ENCODE measurements at places on chromosomes 2 and 18. TPM values are rescaled to one million over a fixed set of nuclear protein-coding genes. Genes with fewer than 3 reads are reported as not detected.
A peak's percentile ranks its signal among the peaks of the same experiment; 100 is the strongest.

GRCh38 chr2:135931776-135932443 is 53.5 kb downstream of the DARS1 start:
- no peak overlapping the region for H3K27ac ChIP-seq
- H3K4me3 ChIP-seq, result no peak overlapping the region
- no peak for DNase-seq
- H3K4me1 ChIP-seq, result no peaks in the 10 kb centered on the region
- peaks cover 49% of the 10 kb centered on the region for H3K36me3 ChIP-seq
- no peaks in the 10 kb centered on the region for H3K27me3 ChIP-seq

DNA sequence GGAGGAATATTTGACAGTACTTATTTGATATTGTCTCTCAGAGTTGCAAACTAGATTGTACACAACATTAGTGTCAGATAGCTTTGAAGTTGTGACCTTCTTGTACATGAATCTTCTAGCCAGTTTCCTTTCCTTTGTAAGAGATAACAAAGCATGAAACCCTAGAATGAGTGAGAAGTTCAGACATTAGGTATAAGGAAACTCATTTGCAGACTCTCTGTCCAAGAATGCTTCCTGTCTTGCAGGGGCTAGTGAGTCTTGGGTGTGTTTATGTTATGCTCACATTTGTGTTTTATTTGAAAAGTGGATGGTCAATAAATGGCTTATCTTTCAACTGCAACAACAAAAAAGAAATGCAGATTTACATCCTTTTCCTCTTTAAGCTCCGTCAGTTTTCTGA is 1.4 kb downstream of the BOD1L2 start:
- no peak overlapping the region for H3K4me3 ChIP-seq
- no peaks in the 10 kb centered on the region for H3K27me3 ChIP-seq
- peaks cover 8% of the 10 kb centered on the region for H3K4me1 ChIP-seq
- no peak for DNase-seq
- H3K36me3 ChIP-seq, result no peaks in the 10 kb centered on the region
- no peak overlapping the region for H3K27ac ChIP-seq

GRCh38 chr2:128970332-128971116 is 651.9 kb upstream of the HS6ST1 start:
- H3K27me3 ChIP-seq, result no peaks in the 10 kb centered on the region
- no peak for DNase-seq
- no peaks in the 10 kb centered on the region for H3K36me3 ChIP-seq

DNA sequence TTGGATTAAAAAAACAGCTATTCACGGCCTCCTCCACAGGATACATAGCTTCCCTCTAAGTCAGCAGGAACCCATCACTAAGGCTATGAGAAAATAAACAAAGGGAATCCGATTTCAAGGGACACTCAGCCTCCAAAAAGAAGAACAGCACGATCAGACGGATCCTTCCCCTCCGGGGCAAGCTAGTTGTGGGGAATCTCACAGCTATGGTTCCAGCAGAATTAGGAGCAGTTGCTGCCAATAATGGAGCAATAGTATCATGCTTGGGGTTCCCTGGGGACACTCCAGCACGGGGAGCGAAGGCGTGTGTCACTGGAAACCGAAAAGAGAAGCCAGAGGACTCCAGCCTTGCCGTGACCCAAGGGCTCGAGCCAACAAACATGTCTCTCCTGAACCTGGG is 163.1 kb downstream of the TTC32 start:
- no peak for DNase-seq
- no peak overlapping the region for H3K4me3 ChIP-seq
- H3K27ac ChIP-seq, result no peak overlapping the region
- no peaks in the 10 kb centered on the region for H3K4me1 ChIP-seq
- H3K27me3 ChIP-seq, result no peaks in the 10 kb centered on the region
- H3K36me3 ChIP-seq, result no peaks in the 10 kb centered on the region

GRCh38 chr18:22814329-22814703 is 118.8 kb upstream of the RBBP8 start:
- H3K4me1 ChIP-seq, result no peaks in the 10 kb centered on the region
- DNase-seq, result no peak
- no peaks in the 10 kb centered on the region for H3K36me3 ChIP-seq
- H3K27me3 ChIP-seq, result no peaks in the 10 kb centered on the region

DNA sequence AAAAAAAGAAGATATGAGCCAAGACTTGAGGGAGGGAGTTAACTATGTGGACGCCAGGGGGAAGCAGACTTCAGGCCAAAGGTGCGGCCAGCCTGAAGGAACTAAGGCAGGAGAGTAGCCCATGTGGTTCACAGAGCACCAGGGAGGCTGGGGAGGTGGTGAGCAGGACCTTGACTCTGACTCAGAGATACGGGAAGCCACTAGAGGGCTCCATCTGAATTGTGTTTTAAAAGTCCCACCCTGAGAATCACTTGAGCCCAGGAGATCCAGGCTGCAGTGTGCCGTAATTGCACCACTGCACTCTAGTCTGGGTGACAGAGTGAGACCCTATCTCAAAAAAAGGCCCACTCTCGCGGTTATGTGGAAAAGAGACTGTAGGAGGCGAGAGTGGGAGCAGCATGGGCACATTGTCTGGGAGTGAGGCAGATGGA is 12.3 kb downstream of the CEP192 start:
- peaks cover 74% of the 10 kb centered on the region for H3K36me3 ChIP-seq
- DNase-seq, result peak; percentile 95
- H3K27ac ChIP-seq, result no peak overlapping the region

DNA sequence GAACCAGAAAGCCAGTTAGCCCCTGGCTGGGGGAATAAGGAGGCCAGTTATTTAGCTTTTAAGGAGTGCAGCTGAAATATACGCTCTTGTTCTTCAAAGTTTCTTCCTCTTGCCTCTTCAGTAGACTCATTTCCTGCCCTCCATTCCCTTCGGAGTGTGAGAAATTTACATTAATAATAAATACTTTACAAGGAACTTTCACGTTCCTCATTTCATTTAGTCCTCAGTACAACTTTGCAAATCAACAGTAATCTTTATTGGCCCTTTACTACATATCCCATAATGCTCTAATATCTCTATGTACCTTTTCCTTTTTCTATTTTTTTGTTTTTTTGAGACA is 15.6 kb downstream of the PLCD4 start:
- no peaks in the 10 kb centered on the region for H3K36me3 ChIP-seq
- no peak overlapping the region for H3K4me3 ChIP-seq
- H3K27me3 ChIP-seq, result no peaks in the 10 kb centered on the region

The KCNS3 gene
- total RNA-seq, result 2.2 TPM

The CHRNG gene
- total RNA-seq, result not detected

The GREB1 gene
- 174 TPM for total RNA-seq

The SLC5A6 gene
- total RNA-seq, result 115 TPM

All from endodermal cell (in vitro differentiated cells).